ENCODE measurements at places on chromosomes 4 and X.

DNA sequence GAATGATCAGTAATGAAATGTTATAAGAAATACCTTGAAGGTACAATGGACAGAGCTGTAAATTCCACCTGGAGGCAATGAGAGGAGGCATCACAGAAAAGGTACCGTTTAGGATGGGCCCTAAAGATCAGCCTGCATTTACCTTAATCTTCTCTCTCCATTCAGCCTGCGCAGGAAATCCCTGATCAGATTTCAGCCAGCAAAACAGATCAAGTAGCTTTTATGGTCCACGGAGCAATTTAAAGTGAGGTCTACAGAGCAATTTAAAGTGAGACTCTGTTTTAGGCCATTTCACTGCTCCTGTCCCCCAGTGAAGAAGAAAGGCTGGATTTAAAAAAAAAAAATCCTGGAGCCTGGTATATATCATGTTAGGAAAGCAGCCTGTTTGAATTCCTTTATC, 195.1 kb upstream of the VCX start:
- no peak for DNase-seq

GRCh38 chrX:45760187-45760742, 559.6 kb upstream of the DIPK2B start:
- DNase-seq = no peak

DNA sequence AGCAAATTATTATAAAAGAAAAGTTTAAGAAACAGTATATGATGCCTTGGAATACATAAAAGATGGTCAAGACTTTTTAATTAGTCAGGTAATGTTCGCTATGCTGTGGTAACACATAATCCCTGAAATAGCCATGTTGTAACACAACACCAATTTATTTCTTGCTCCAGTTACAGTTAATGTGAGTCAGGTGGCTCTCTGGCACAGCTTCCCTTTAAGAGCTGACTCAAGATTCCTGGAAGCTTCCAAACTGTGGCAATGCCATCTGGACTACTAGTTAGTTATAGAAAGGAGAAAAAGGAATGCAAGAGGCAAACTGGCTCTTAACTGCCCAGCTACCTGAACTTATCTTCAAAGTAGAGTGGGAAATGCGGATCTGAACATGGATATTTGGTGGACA, 210.5 kb downstream of the CHM start:
- no peak for DNase-seq

GRCh38 chr4:47145630-47146029, 114.3 kb downstream of the GABRB1 start:
- no peak for DNase-seq

- no peak for DNase-seq
Measured at GRCh38 chr4:186757696-186758355, 34.2 kb upstream of the FAT1 start.

- no peak for DNase-seq
Measured at GRCh38 chrX:68568136-68568535, 69.3 kb downstream of the YIPF6 start.

GRCh38 chr4:53714236-53715140, 123.2 kb upstream of the LNX1 start:
- no peak for DNase-seq

- DNase-seq = no peak
Measured at GRCh38 chr4:99945718-99946355, 581 bp downstream of the DNAJB14 start.

- DNase-seq = no peak
Measured at GRCh38 chr4:57342411-57342810, 232.2 kb upstream of the IGFBP7 start.

DNA sequence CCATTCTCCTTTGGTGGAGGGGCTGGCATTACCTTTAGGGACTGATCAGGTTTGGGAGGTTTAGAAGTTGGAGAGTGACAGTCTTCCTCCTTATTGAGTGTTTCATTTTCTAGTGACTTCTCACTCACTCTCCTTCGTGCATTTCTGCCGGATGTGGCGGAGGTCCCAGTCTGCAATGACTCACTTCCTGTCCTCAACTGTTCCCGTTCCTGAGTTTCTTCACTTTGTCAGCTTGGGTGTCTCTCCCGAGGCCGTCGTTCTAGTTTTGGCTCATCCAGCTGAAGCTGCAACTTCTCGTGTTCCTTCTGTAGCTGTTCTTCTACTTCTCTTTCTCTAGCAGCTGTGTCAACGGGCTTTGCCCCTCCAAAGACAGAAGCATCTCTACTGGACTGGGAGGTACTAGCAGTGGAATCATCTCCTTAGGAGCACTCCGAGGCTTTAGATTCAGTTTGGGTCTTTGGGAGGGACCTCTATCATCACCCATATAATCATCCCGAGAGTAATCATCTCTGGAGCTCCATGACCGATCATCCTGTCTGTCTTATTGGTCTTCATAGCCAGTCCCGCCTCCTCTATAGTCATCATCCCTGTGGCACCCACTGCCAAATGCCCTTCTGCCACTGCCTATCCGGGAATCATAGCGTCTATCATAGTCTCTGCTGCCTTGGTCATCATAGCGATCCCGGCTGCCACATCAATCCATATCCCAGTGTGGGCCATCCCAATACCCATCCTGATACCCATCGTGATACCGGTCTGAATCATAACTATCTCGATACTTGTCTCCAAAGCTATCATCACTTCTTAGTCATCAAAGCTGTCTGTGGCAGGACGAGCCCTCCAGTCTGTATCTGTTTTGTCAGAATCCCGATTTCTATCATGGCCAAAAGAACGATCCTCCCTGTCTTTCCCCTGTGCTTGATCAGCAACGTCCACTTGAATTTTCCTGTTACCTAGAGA, 35.3 kb upstream of the VSIG4 start:
- DNase-seq = no peak

- no peak for DNase-seq
Measured at GRCh38 chr4:155659176-155659575, 7.5 kb upstream of the GUCY1A1 start.

DNA sequence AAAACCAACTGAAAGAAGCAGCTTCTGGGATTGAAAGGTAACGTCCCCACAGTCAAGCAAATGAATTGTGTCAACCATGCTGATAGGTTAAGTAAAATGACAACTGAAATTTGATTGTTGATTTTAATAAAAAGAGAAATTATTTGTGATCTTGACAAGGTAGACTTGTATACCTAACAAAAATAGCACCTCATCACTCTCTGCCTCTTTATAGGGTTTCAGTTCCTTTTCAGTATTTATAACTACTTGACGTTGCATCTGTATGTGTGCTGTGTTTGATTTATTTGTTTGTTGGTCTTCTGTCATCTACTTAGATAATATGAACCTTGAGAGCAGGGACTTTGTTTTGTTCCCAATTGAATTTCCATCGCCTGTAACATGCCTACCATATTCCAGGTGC, 7.9 kb upstream of the PPP3CA start:
- DNase-seq = no peak

DNA sequence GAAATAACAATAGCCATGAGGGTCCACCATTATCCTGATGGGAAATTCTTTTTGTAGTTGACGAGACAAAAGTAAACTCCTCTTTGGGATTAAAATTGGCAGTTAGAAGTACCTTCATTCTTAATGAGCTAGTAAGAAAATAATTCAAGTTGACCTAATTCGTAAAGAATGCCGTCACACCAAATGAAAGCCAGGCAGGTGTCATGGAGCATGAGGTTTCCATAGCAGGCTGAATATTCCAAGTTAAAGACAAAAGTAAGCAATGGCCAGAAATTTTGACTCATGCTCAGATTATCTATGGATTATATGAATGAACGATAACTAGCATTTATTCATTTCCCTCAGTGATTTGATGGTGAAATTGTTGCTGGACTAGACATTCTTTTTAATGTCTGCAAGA, 192.2 kb upstream of the FAT1 start:
- no peak for DNase-seq

DNA sequence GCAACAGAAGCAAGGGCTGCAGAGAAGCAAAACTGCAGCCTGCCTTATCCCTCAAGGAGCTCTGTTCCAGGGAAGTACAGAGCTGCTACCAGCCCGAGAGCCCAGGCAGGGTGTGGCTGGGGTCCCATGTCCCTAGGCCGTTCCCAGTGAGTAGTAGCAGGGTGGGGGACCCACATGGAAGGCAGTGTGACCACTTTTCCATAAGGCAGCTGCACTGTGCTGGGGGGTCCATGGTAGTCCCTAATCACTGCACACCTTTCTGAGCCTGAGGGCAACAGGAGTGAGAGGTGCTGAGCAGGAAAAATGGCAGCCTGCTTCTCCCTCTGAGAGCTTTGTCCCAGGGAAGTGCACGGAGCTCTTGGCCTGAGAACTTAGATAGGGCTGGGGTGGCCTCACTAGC, 135.9 kb downstream of the SH3BGRL start:
- no peak for DNase-seq

- no peak for DNase-seq
Measured at GRCh38 chr4:119729835-119730670, 101.4 kb upstream of the PDE5A start.
